ENCODE measurements at places on chromosomes 2 and 18.

- no peak for DNase-seq
These were observed 171.2 kb downstream of the NBAS start for GRCh38 chr2:15389895-15390294.

DNA sequence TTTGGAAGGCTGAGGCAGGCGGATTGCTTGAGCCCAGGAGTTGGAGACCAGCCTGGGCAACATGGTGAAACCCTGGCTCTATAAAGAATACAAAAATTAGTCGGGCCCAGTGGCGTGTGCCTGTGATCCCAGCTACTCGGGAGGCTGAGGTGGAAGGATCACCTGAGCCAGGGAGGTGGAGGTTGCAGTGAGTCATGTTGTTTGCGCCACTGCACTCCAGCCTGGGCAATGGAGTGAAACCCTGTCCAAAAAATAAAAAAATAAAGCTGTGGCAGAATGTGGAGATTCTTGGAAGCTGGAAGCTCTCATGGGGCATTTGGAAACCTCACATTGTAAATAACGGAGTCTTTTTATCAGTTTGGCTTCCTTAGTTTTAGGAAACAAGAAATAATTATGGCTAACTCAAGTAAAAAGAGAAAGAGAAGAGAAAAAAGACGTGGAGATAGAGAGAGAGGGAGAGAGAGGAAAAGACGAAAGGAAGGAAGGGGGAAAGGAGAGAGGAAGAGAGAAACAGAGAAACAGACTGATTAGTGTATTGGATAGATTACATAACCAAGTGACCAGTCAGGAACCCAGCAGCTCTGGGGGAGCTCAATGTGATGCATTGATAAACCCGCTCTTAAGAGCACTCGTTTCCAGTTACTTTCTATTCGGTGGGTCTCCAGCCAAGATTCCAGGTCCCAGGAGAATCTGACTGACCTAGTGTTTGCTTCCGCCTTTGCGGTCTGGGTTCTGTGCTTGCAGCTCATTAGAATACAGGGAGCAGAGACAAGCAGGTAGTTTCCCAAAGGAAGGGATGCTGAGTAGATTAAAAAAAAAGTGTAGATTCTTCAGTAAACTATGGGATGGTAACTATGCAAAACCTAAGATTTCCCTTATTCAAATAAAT, 1.1 kb upstream of the SPAST start:
- no peak for DNase-seq

GRCh38 chr2:55431982-55432627, 12.4 kb upstream of the CCDC88A start:
- no peak for DNase-seq

DNA sequence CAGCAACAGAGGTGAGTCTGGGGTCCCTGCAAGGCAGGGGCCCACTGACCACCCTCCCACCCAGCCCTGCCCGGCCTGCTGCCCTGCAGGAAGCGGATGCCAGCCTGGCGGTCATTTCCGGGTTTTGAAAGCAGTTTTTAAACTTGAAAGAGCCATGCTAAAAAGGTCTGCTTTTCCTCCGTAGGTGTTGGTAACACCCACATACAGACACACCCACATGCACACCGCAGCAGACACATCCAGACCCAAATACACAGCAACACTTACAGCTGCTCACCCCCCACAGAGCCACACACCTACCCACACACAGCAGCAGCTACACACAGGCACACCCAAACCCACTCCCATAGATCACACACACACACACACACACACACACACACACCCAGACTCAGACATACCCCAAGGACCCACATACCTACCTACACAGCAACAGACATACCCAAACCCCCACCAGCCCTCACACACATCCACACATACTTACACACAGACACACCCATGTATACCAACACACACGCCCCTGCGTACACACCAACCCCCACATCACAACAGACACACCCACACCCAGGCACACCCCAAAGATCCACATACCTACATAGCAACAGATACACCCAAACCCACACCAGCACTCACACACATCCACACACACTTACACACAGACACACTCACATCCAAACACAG, 7.6 kb downstream of the ZFP36L2 start:
- DNase-seq: peak; percentile 76

Measured in T follicular helper cell (primary cell).